NCI-H187 (cell line): ENCODE measurements at places on chromosomes 11 and 22.

- no peak for DNase-seq
These were observed 69.2 kb downstream of the ISX start for GRCh38 chr22:35135165-35135564.

DNA sequence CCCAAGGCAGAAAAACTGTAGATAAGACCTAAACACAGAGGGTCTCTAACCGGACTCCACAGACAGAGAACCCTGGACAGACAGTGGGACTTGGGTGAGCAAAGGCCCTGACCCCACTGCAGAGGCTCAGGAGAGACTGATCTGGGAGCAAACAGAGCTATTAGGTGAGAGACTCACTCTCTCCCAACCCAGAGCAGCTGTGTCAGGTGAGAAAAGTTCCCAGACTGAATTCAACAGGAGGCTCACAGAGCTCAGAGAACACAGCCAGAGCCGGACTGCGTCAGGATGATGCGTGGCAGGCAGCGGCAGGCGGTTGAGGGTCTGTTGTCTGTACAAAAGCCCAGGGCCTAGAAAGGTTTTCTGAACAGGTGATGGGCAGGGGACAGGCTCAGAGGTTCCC lies 5.5 kb downstream of the RFPL2 start:
- DNase-seq: no peak

DNA sequence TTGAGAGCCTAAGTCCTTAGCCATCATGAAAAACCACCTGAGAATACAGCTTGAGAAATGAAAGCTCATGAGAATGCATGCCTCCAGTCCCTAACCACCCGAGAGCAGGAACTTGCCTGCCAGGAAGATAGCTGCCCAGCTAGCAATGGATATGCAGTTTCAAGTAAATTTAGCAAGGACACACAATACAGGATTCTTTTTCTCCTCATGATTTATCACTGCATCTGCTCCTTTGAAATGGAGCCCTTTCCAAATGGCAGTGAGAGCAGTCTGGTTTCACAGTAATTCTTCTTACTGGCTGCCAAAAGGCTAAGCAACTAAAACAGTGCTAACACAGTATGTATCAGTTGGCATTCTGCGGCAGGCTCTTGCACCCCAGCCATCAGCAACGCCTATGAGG lies 109.9 kb downstream of the MICAL3 start:
- no peak for DNase-seq

DNA sequence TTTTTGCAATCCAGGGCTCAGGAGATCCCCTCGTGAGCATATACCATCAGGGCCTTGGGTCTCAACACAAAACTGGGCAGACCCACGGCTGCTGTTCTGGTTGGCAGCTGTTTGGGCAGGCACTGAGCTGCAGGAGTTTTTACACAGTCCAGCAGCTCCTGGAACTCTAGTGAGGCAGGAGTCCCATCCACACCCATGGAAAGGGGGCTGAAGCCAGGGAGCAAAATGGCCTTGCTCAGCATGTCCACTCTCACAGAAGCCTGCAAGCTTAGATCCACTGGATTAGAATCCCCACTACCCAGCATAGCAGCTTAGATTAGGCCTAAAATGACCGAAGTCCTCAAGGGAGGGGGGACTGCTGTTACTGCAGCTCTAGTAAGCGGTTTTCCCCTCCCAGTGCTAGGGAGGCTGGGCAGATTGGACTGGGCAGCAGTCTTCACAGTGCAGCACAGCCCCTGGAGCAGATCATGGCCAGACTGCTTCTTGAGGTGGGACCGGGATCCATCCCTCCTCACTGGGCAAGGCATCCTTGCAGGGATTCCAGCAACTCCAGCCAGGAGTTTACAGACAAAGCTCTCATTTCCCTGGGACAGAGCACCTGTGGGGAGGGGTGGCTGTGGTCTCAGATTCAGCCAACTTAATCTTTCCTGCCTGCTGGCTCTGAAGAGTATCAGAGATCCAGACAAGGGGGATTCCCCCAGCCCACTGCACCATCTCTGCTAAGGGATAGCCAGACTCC lies 36.4 kb upstream of the CARD16 start:
- DNase-seq: no peak

DNA sequence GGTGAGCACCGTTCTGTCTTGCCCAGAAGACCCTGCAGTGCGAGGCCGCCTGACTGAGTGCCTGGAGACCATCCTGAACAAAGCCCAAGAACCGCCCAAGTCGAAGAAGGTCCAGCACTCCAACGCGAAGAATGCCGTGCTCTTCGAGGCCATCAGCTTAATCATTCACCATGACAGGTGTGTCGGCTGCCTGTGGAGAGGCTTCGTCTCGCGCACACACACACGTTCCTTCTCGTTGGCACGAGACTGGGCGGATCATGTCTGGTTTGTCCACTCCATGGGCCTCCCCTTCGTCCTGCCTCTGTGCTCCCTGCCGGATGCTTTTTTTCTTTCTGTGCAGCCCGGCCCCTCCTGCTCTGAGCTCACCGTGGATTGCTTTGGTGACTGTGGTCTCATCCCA lies 51.1 kb downstream of the MUC6 start:
- no peak for DNase-seq

- no peak for DNase-seq
These were observed 1.9 kb downstream of the TAGLN start for GRCh38 chr11:117200813-117201657.
